ENCODE measurements at places on chromosomes 3 and 15.

- DNase-seq: peak; percentile 83
Observed at GRCh38 chr15:55587321-55588069, 650 bp downstream of the PYGO1 start.

- no peak for DNase-seq
Observed at GRCh38 chr3:150968341-150969035, 4.0 kb downstream of the CLRN1 start.

DNA sequence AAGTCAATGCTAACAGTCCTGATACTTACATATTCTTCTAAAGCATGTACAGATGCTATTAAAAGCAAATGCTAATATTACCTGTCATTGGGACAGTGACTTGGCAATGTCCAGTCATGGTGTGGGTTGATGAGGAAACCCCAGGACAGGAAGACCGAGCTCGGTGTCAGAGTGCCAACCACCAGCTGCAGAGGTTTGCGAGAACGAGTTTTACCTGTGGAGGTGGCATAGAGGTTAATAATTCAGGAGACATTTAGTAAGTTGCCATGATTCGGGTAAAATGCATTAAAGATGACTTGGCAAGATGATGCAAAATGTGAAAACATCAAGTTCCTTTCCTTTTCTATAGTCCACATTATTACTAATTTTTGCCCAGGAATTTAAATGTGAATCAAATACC, 94.5 kb downstream of the ABI3BP start:
- DNase-seq: no peak

DNA sequence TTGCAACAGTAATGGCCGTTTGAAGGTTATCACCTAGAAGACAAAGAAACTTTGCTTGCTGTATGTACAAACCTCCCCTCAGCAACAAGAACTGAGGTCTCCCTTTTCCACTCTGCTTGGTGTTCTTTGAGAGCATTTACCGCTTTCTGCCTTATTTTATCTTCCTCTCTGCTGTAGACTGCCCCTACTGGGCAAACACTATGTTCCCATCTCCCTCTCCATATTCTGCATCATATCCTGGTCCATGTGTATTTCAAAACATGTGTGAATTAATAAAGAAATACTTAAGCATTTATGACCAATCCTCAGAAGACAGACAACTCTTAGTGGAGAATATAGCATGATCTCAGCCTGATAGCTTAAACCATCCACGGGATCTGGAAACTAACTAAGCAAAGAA, 64.4 kb downstream of the ATP13A5 start:
- DNase-seq: no peak

GRCh38 chr3:168161696-168162095, 66.0 kb upstream of the GOLIM4 start:
- no peak for DNase-seq

- no peak for DNase-seq
Observed at GRCh38 chr3:66933233-66933632, 64.9 kb upstream of the KBTBD8 start.

- DNase-seq: no peak
Observed at GRCh38 chr3:30548600-30548999, 57.8 kb upstream of the TGFBR2 start.

GRCh38 chr3:105891101-105891500, 22.3 kb upstream of the CBLB start:
- DNase-seq: no peak

DNA sequence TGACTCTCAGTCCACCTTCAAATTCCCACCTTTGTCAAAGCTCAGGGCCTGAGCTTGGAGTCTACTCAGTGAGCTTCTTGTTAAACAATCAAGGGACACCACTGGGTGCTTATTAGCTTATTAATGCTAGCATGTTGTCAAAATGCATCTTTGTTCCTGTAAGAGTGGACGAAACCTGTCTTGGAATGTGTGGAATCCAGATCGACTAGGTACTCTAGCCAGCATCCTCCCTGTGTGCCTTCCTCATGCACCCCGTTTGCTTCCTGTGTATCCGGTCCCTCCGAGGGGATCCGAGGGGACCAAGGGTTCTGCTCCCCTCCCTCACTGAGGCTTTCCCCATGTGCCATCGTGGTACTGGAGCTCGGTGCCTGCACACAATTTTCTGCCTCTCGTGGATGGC, 75.7 kb upstream of the UBE3A start:
- DNase-seq: no peak

DNA sequence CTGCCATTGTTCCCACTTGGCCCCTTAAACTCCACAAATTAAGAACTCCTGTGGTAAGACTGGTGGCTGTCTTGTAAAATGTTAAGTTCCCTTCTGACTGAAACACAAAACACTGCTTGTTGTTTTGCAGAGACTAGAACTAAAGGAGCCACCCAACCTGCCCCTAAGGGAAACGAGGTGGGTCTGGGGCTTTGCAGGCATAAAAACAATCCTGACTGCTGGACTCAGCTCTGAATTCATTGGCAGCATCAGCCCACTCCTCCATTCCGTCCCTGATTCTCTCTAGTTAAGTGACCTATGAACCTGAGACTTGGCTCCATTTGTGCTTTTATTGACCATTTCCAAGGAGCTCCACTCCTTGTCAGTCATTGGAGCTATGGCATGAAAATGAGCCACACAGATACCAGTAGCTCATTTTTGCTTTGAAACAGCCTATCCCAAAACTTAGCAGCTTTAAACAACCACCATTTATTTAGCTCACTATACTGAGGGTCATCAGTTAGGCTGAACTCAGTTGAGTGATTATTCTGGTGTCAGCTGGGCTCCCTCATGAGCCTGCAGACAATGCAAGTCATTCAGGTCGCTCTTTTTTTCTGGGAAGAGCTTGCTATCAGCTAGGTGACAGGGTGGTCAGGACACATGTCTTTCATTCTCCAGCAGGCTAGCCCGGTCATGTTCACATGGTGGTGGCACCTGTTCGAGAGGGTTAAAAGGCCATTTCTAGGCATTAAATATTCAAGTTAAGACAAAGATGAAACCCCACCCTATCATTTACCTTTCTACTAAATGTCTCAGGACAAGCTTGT, 175.1 kb upstream of the CTNNB1 start:
- DNase-seq: no peak

GRCh38 chr3:11464356-11464755, 179.4 kb downstream of the VGLL4 start:
- no peak for DNase-seq

- no peak for DNase-seq
Observed at GRCh38 chr15:40633178-40633577, 39.1 kb downstream of the KNL1 start.

DNA sequence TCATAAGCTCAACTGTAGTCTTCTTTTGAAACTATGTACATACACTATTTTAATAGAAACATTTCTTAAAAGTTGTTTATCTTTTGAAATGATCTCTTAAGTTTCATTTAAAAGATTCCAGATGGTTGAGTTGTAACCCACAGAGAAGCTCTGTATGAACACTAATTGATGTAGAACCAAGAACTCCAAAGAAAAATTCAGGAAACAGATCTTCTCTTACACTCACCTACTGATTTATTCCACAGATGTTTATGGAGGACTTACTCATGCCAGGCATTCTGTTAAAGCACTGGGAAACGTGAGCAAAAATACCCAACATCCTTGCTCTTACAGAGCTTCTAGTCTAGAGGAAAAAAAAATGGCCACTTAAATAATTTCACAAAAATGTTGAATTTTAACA, 551.1 kb downstream of the NAALADL2 start:
- DNase-seq: no peak

DNA sequence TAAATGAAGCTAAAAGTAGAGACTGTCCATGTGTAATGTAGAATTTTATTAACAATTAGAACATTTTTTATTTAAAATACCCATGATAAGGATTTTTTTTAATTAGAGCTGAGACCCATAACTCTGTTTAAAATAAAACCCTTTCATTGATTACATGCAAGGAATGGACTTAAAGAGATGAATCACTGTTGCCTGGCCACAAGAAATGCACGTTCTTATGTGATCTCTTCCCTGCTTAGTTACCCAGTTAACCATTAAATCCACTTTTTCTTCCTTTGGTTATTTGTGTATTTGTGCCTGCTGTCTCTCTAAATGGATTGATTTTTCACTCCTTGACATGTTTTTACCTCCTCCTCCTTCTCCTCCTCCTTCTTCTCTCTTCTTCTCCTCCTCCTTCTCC, 83.3 kb upstream of the SLITRK3 start:
- no peak for DNase-seq

- no peak for DNase-seq
Observed at GRCh38 chr15:54089776-54090175, 111.5 kb downstream of the UNC13C start.

- no peak for DNase-seq
Observed at GRCh38 chr15:31160297-31160696, 58.8 kb upstream of the TRPM1 start.

- DNase-seq: no peak
Observed at GRCh38 chr3:196975349-196975748, 6.7 kb upstream of the PIGZ start.

- no peak for DNase-seq
Observed at GRCh38 chr3:128060473-128061381, 8.5 kb downstream of the SEC61A1 start.

DNA sequence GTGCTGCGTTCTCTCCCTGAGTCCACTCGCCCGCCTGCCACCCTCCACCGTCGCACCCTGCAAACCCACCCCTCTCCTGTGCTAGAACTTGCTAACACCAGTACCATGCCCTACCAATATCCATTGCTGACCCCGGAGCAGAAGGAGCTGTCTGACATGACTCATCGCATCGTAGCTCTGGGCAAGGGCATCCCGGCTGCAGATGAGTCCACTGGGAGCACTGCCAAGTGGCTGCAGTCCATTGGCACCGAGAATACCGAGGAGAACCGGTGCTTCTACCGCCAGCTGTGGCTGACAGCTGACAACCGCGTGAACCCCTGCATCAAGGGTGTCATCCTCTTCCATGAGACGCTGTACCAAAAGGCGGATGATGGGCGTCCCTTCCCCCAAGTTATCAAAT, 4.9 kb upstream of the ALAS1 start:
- DNase-seq: no peak

- no peak for DNase-seq
Observed at GRCh38 chr3:112689385-112689784, 48.4 kb upstream of the CCDC80 start.

DNA sequence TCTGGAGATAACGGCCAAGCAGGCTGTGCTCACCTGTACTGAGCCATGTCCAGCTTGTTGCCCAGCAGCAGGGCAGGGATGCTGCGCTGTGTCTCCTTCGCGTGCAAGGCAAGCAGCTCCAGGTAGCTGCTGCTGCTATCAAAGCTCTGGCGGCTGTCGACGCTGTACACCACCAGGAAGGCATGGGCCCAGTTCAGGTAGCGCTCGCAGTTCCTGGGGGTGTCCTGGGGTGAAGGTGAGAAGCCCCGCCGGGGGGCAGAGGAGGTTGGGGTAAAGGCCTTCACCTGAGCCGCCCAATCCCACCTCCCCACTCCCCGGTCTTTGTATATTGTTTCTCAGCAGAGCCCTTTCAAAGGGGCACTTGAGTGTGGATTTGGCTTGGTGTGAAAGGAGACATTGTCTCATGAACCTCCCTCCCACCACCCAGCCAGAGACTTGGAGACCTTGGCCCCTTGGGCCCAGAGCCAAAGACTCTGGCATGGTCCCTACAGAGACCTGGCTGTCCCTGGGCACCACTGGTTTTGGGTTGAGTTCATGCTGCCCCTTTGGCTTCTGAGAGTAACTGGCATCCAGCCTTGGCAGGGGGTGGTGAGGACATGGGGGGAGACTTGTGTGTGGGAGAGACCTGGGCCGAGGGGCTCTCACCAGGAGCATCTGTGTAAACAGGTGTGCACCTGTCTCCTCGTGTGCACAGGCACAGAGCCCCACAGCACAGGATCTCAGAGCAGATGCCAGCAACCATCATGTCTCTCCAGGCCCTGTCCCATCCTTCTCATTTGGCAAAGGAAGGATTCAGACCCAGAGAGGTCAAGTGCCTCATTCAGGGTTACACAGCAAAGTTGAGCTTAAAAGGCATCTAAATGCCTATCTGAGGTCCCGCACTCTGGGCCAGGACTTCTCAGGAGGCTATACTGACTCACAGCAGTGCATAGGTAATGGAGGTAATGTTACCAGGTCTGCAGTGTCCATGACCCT, 9.1 kb downstream of the RASL12 start:
- no peak for DNase-seq

DNA sequence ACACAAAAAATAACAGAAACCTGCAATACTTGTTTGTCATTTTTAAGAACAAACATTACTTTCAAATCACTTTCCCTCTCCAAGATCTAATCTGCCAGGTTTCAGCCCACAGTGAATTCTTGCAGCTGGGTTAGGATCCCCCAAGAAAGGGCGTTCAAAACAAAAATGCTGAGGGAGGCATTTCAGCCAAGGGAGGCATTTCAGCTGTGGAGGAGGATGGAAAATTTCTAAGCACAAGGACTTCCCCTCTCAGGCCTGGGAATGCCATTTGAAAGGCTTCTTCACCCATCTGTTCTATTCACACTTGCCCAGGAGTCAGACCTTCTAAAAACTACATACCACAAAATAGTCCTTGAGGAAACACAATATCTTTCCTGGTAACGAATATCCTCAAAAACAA, 69.1 kb downstream of the P3H2 start:
- DNase-seq: no peak

DNA sequence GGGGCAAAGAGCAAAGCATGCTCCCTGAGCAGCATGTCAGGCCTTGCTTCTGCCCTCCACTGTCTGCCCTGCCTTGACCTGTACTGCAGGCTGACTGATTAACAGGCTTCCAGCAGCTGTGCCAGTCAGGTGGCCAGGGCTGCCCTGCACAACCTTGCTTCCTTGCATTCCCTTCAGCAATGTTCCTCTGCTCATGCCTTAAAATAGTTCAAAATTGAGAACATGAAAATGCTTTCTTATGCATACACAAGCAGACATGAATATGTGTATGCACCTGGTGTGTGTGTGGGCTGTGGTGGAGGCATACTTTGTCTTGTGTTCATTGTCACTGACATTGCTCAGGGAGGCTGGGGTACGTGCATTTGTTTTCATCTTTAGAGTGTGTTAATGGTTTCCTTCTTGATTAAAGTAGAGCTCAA, 1.2 kb upstream of the SLC22A13 start:
- DNase-seq: no peak

- no peak for DNase-seq
Observed at GRCh38 chr3:69491975-69492374, 106.1 kb upstream of the FRMD4B start.

DNA sequence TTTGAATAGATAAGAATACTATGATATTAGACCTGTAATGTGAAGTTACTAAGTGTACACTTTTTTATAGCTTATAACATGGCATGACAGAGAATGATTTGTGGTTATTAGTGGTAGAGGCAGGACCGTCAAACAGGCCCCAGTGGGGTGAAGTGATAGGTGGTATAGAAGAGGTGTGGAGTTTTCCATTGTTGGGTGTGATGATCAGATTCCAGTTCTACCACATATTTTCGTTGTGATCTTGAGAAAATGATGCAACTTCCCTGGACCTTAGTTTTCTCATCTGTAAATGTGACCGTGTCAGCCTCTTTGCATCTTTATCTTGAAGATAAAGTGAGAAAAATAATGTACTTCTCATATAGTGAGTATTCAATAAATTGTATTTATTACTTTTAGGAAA, 30.3 kb upstream of the UTS2B start:
- no peak for DNase-seq

DNA sequence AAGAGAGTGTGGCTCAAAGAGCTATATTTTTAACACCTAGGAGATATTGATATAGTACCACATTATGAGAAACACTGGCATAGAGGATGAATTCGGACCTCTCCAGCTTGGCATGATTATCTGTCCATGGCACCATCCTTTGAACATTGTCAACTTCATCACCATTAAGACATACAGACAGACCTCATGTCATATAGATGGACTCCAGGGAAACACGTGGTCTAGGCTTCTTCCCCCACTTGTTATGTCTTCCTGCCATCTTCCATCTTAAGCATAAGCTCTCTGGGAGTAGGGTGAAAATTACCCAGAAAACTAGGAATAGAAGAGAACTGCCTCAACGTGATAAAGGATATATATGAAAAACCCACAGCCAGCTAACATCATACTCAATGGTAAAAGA, 51.8 kb downstream of the OCA2 start:
- no peak for DNase-seq

All from posterior vena cava (tissue), 2 donors.